ENCODE measurements at places on chromosomes 5 and 9.

- no peak for DNase-seq
These were observed 253.7 kb upstream of the NFIL3 start for GRCh38 chr9:91677331-91677730.

DNA sequence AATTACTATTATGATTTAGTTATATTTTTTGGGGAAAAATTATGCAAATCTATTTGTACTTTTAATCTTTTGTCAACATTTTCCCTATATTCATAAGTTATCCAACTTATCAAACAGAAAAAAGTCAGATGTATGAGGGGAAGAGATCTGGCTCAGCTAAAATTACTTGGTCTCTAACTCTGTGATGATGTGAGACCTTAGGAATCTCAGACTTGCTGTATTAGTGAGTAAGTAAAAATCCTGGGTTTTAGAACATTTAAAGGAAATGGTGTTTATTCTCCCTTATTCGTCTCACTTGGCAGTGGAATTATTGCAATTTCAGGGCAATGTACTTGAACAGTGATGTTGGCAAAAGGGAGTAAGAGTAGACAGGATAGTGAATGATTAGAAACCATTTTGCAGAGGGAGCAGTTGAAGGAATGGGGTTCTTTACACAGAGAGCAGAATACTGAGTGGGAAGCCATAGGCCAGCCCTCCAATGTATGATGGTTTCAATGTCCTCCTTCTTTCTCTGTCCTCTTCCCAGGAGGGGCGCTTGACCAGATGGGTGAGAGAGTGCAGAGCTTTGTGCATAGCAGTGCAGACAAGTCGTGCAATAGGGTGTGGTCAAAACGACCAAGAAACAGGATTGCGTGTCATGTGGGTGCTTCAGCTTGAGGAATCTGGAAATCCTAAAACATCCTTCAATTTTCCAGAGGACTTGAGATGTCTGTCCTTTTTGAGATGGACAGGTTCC, 91.7 kb downstream of the TENT4A start:
- no peak for DNase-seq

DNA sequence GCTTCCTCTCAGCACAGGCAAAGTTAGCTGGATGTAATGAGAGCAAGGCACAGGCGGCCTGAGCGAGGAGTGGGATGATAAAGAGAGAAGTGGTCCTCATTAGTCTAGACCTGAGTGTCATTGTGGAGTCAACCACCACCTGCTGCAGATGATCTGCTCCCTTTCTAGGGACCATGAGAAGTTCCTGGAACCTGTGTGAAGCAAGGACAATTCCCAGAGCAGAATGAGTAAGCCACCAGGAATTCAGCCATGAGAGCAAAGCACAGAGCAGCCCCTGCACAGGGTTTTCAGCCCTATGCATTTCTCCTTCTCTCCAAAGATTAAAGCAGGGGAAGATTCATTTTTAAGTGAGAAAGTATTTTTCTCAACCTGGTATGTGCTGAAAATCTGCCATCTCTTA, 146.8 kb upstream of the SPEF2 start:
- DNase-seq, result no peak

GRCh38 chr5:145225529-145225928, 609.6 kb downstream of the PRELID2 start:
- DNase-seq, result no peak

DNA sequence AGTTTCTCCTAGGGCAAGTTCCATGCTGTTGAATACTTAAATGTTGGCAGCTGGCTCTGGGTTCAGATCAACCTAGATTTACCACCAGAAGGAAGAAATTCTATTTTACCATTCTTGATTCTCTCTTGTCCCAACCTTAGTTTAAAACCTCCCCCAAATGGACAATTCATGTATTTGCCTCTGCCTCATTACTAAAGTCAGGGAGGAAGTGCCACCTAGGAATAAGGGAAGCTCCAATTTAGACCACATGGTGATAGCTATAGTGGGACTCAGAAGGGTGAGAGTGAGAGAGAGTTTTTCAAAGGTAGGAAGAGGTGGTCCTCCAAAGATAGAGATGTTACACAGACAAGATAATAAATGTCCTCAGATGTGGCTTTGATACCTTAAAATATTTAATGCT, 53.4 kb upstream of the PAM start:
- DNase-seq, result no peak

DNA sequence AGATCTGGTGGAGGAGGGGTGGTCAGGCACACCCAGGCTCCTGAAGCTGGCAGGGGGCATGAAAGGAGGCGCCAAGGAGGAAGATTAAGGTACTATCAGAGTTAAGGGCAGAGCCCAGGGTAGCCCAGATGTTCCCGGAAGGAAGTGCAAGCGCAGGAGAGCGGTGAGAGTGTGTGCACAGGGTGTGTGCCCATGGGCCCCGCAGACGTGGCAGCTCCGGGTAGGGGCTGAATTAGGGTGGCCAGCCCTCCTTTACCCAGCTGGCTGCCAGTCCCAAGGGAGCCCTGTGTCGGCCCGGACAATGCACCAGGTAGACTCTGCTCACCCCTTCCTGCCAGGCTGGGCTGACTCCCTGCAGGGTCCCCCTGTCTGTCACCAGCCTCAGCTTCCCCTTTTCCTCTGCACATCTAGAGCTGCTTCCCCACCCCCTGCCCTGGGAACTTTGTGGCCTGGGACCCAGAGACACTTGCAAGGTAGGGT, at the start of gene SMIM33:
Gene SMIM33 (plus strand): TSS at position 184 of the 480 bp plus-strand sequence. CDS start 118 bp downstream, at position 302.
- DNase-seq, result peak; percentile 58

DNA sequence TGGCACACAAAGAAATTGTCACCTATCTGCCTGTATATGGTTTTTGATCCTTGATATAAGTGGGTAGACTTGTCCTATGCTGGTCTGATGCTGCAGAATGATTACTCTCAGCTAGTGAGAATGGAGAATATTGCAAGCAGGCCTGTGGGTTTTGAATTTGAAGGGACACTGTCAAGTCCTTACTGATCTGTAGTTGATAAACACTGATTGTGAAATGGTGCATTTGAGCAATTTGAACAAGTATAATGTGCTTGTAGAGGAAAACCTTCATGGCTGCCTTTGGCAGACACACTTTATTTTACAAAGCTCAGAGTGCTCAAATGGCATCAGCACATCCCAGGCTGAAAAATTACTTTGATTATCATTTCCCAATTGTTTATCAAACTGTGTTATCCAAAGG, 9.3 kb downstream of the ENTREP1 start:
- DNase-seq, result no peak

DNA sequence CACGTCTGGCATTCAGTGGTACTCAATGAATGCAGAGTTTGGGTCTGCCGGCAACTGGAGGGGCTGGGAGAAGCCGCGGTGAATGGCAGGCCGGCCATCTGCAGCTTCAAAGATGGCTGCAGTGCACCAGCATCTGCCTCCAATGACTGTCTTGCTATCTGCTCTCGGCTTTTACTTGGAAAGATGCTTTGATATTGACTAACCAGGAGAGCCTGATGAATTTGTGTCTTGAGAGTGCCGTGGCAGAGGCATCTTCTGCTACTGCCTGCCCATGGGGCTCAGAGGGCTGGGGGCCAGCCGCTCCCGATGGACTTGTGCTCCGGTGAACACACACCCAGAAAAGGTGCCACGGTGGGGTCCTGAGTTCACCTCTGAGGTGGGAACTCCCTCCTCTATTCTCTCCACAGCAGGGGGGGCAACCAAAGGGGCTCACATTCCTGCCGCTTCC, 164.5 kb downstream of the COL23A1 start:
- DNase-seq, result no peak

DNA sequence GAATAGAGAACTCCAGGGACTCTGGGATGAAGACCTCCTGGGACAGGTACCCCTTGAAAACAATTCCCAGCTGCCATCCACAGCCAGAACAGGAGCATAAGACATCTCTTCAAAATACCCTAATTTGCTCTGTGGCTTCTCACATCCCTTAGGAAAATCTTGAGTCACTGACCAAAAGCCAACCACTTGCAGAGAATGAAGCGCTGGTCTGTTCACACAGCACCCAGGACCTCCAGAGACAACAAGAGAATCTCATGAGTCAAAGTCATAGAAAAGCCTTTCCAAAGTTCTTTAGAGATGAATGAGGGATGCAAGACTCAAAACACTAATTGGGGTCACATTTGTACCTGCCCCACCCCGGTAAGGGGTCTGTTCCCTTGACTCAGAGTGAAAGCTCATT, 210.6 kb downstream of the SEMA5A start:
- no peak for DNase-seq

GRCh38 chr9:11338130-11338529, 725.3 kb upstream of the PTPRD start:
- no peak for DNase-seq

GRCh38 chr5:135382981-135383380, 16.1 kb downstream of the MACROH2A1 start:
- DNase-seq, result no peak

DNA sequence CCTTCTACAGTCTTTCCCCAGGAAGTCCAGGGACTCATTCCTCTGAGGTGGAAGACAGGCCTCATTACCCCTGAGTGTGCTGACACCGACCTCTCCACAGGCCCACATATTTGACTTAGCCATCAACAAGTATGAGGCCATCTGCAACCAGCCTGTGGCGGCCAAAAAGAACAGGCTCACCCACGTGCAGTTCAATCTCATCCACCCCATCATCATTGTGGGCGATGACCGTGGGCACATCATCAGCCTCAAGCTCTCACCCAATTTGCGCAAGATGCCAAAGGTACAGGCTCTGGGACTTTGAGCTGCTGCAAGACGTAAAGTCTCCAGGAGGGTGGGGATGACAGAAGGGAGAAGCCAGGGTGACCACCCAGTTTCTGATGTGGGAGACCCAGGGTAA, 5.6 kb downstream of the ENHO start:
- no peak for DNase-seq

- DNase-seq, result peak; percentile 27
These were observed 76.8 kb upstream of the PHYKPL start for GRCh38 chr5:178309271-178310013.

DNA sequence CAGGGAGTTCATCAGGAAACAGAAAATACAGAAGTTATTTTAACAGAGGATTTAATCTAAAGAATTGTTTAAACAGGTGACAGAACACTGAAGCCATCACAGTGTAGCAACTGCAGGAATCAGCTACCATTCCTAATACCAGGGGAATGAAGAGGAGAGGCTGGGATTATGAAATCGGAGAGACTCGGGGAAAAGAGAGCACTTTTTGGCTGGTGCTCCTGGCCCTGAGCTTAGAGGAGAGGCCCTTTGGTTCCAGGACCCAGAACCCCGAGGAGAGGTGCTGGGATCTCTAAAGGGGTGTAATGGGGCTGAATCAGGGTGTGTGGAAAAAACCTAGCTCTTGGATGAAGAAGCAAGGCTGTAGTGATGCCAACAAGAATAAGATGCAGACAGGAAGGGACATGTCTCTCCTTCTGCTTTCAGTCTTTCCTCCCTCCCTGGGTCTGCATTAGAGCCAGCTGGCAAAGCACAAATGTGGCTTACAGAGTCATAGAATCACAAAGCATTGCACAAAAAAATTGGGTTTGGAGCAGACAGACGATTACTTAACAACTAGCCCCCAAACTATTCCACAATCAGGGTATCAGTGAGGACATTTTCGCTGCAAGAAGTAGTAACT, 11.6 kb upstream of the SFXN1 start:
- DNase-seq, result peak; percentile 48

Data from right cardiac atrium (tissue), 5 donors.